ENCODE measurements at places on chromosomes 16 and 17.

GRCh38 chr16:63983401-63983800, 1138.5 kb downstream of the CDH11 start:
- no peak for DNase-seq

- DNase-seq: peak; percentile 1
These were observed 42.4 kb upstream of the NF1 start for GRCh38 chr17:31052187-31052889.

- no peak for DNase-seq
These were observed 20.9 kb downstream of the HAPSTR1 start for GRCh38 chr16:9112166-9112843.

- no peak for DNase-seq
These were observed 183.0 kb downstream of the PHKB start for GRCh38 chr16:47644166-47644565.

DNA sequence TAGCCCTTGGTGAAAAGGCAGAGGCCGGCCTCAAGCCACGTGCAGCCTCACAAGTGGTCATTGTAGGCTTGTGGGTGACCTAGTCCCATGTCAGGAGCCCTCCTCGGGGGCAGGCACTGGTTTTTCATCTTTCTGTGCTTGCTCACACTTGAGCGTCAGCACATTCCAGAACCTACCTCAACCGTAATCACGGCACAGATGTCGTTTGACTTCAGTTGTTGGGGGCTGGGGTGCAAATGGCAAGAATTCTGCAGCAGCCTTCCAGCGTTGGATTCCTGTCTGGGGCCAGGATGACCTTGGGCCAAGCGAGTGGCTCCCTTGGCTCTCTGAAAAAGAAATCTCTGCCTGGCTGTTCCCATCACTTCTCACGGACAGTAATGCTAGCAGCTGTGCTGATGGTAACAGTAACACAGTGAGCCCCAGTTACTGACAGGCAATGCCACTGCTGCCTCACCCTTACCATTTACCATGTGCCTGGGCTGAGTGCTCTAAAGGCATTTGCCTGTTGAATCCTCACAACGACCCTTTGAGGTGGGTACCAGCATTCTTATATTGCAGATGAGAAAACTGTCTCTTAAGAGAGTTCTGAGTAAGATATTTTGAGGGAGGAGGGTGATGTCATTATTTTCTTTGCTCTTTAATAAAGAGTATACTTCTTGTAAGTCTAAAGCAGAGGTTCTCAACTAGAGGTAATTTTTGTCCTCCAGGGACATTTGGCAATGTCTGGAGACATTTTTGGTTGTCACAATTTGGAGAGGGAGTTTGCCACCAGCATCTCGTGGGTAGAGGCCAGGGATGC, 46.5 kb downstream of the KSR1 start:
- DNase-seq: no peak

DNA sequence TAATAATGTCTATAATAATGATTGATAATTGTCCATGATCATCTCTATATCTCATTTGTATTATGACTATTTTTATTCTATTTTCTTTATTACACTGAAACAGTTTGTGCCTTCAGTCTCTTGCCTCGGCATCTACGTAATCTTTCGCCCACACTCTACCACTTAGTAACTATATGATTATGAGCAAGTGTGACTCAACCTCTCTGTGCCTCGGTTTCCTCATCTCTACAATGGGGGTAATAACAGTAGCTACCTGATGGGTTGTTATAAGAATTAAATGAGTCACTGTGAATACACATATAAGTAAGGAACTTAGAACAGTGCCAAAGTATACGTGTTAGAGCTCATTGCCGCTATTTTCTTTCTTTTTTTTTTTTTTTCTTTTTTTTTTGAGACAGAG, 3.7 kb upstream of the SLC16A11 start:
- DNase-seq: peak; percentile 32

- DNase-seq: peak; percentile 62
These were observed 93.3 kb downstream of the MYO1D start for GRCh38 chr17:32783602-32784001.

GRCh38 chr16:48617104-48617705, 7.2 kb upstream of the N4BP1 start:
- no peak for DNase-seq

DNA sequence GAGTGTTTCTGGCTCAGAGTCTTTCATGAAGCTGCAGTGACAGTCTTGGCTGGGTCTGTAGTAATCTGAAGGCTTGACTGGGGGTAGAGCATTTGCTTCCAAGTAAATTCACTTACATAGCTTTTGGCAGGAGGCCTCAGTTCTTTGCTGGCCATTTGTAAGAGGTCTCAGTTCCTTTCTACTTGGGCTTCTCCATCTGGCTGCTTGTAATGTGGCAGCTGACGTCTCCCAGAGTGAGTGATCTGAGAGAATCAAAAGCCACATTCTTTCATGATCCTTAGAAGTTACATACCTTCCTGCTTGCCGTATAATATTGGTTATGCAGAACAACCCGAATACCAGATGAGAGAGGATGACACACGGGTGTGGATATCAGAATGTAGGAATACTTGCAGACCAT, 39.8 kb downstream of the NF1 start:
- DNase-seq: no peak

DNA sequence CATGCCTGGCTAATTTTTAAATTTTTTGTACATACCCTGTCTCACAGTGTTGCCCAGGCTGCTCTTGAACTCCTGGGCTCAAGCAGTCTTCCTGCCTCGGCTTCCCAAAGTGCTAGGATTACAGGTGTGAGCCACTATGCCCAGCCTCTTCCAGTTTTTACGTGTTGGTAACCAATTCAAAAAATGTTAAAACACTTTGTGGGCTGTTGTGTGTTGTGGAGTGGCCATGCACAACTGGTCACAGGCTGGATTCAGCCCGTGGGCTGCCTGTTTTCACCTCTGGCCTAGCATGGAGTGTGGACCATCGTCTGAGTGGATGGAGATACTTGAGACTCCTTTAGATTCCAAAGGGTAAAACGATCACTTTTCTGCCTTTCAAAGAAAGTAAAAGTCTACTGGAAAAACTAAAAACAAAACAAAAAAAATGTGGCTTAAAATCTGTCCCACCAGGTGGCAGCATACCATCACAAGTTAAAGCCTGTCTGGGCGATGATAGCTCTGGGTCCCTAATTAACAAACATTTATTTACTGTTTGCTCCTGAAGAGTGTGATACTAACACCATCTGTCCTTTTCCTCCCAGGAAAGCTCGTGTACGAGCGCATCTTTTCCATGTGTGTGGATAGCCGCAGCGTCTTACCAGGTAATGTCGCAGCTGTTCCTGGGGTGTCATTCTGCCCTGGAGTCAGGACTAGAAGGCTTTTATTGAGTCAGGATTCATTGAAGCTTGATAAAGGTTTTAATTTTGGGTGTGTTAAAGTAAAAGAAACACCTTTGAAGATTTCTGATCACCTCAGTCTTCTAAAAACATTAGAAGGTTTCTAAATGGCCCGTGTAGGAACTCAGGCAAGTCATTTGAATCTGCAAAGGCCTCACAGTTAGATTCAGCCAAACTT, 45.8 kb downstream of the VPS35L start:
- peak; percentile 42 for DNase-seq

DNA sequence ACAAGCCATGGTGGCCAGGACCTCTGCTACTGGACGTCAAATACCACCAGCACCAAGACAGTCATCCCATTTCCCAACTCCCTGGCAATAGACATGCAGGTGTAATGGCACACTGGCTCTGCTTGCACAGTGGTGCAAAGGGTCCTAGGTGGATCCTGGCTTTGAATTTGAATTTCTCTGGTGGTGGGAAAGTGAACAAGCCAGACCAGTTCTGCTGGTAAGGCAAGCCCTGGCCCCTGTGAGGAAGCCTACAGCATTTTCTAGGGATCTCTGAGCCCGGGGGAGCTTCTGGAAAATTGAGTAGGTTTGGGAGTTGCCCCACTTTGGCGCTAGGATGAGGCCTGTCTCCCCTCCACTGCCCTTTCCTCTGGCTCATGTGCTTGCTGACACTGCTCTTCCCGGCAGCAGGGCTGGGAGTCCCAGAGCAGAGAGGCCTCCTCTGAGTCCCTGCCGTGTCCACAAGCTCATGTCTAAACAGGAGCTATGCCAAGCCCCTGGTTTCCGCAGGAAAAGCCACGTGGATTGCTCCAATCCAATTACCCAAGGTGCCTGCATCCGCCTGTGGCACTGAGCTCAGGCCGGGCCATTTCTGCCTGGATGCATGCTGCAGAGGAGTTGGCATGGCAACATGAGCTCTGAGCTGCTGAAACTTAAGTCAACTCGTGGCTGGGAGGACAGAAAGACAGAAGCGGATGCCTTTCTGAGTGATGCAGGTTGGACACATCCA, 67.0 kb downstream of the PRMT7 start:
- DNase-seq: no peak

DNA sequence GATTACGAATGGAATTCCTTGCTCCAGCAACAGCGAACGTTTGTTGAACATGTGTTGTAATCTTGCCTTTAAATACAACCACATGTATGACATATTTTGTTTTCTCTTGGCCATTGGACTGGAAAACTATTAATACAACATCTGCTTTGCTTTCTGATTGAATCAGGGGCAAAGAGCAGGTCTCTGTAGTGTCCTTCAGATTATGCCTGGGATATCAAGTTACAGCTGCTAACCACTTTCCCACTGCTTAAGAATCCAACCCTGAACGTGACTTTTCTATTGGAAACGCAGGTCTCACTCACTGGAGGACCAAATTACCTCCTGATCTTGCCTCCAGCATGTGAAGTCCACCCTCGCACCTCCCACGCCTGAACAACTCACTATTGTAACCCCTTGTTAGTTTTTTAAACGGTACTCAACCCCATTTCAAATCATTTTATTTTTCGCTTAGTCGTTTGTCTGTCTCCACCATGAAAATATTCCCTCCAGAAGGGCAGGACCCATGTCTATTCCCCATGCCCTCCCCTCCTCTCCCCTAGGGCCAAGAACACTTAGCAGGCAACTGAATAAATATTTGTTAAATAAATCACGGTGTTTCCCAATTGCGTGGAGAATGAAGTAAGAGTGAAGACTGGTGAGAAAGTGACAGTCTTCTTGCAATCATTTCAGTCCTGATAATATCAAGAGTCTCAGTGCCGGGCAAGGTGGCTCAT, 57.4 kb upstream of the MRTFB start:
- no peak for DNase-seq

GRCh38 chr16:15457400-15457799, 23.0 kb downstream of the BMERB1 start:
- DNase-seq: no peak

GRCh38 chr16:893360-893759, 77.4 kb downstream of the LMF1 start:
- no peak for DNase-seq
